Renal cortex interstitium (tissue), 15 donors: ENCODE measurements at places on chromosomes 3 and 15. TPM values are rescaled to one million over a fixed set of nuclear protein-coding genes. Genes with fewer than 3 reads are reported as not detected.

- no peak for DNase-seq
Measured at GRCh38 chr3:139267300-139268246, 76.2 kb upstream of the MRPS22 start.

DNA sequence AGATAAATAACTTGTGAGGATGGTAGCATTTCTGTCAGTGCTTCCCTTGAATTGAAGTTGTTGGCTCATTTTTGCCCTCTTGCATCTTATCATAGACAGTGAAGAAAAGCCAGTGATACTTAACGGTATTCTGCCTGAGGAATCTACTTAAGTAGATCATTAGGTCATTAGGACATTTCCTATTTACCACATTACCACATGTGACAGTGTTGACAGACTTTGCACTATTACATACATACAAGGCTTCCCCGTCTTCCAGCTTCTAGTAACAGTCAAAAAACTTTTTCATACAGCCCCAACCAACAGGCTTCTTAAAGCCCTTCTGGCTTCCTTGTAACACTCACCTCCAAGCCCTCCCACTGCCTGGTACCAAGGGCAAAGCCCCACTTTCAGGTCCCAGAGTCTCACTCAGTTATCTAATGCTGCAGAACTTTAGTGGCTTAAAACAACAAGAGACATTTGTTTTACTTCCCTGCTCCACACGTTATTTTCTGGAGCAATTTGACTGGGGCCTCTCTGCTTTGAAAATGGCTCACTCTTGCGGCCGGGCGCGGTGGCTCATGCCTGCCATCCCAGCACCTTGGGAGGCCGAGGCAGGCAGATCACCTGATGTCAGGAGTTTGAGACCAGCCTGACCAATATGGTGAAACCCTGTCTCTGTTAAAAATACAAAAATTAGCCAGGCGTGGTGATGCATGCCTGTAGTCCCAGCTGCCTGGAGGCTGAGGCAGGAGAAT, 40.0 kb downstream of the ASB7 start:
- no peak for DNase-seq

DNA sequence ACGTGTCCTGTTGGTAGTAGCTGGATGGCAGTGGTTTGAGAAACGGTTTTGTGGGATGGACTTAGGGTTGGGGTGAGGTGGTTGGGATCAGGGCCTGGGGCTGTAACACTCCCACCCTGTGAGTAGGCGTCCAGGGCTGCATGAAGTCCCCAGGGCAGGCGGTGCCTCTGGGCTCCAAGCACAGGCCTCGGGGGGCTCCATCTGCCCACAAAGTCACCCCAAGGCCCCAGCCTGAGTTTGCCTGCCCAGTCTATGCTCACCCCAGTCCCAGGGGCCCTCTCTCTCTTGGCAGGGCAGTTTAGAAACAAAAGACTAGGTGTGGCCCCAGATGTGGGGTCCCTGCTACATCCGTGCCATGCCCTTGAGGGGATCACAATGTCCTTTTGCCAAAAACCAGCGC, 86.9 kb upstream of the PRR23E start:
- DNase-seq: no peak

Gene CA12
- polyA plus RNA-seq: 95.1 TPM

DNA sequence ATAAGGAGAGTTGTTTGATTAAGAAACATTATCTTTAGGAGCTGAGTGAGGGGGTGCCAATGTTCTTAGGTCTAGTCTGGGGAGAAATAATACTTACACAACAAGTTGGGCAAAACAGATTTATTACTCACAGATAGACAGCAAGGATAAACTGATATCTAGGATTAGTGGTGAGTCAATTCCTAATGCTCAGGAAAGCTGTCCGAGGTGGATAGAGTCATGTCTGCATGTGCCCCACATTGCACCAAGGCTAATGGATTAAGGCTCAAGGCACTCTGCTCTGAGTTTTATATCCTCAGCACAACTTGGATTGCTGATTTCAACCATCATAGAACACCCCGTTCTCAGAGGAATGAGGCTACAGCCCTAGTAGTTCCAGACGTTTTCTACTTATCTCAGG, 1042.3 kb downstream of the OTOL1 start:
- DNase-seq: no peak

Gene ZMYND10
- 2.9 TPM for polyA plus RNA-seq

GRCh38 chr15:66766282-66767230, 64.5 kb downstream of the SMAD6 start:
- DNase-seq: no peak

Gene NEK10
- 2.0 TPM for polyA plus RNA-seq

Gene SMCO1
- not detected for polyA plus RNA-seq

GRCh38 chr15:71651750-71652186, 158.6 kb upstream of the NR2E3 start:
- no peak for DNase-seq

Gene GOLGA6L4
- 11.5 TPM for polyA plus RNA-seq

Gene MNS1
- polyA plus RNA-seq: 25.4 TPM

GRCh38 chr3:16063603-16064002, 110.9 kb upstream of the GALNT15 start:
- no peak for DNase-seq

Gene EOMES
- 0.05 TPM for polyA plus RNA-seq

DNA sequence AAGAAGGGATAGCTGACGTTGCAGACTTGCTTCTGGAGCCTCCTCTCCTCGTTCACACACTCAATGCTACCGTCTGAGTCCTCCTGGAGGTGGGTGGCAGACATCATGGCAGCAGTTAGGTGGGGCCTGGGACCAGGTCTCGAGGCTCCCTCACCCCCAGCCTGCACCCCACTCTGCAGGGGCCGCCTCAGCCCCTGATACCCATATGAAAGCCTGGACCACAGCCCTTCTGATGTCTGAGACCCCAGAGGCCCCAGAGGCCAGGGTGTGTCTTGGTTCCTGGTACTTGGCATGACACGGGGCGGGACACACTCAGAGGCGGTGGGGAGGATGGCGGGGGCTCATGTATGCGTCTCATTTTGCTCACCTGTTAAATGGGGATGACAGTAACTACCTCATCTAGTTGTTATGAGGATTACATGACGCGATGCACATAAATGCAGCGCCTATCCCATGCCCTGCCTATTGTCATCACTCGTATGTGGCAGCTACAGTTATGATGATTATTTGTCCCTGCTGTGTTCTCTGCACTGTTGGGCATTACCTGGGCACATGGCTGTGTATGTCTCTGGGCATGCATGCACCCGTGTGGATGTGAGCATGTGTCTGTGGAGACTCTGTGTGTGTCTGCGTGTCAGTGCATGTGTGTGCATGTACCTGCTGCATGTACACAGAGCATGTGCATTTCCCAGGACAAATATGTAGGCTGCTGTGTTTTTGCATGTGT, 39.9 kb downstream of the FEM1B start:
- no peak for DNase-seq

Gene PRR23A
- polyA plus RNA-seq: not detected

GRCh38 chr3:13851997-13852637, 27.8 kb downstream of the WNT7A start:
- DNase-seq: no peak

GRCh38 chr3:144375088-144375487, 403.5 kb downstream of the DIPK2A start:
- DNase-seq: peak; percentile 19

- no peak for DNase-seq
Measured at GRCh38 chr3:37852771-37853170, 8.9 kb upstream of the CTDSPL start.

GRCh38 chr3:151835751-151836525, 22.0 kb downstream of the AADAC start:
- DNase-seq: no peak

DNA sequence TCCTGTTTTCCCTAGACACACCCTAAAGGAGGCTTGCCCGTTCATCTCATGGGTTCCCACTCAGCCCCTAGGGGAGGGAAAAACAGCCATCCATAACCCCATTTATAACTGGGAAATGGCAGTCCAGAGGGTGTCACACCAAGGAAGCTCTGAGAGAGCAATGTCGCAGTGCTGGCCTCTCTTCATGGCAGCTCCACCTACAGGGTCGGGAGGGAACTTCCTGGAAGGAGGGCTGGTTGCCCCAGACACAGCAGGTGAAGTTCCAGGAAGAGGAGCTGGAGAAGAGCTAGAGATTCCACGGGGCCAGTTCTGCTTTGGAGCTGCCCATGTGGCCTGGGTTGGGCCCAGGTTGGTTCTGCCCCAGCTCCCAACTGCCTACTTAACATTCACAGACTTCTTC, 22.3 kb upstream of the LINGO1 start:
- no peak for DNase-seq

DNA sequence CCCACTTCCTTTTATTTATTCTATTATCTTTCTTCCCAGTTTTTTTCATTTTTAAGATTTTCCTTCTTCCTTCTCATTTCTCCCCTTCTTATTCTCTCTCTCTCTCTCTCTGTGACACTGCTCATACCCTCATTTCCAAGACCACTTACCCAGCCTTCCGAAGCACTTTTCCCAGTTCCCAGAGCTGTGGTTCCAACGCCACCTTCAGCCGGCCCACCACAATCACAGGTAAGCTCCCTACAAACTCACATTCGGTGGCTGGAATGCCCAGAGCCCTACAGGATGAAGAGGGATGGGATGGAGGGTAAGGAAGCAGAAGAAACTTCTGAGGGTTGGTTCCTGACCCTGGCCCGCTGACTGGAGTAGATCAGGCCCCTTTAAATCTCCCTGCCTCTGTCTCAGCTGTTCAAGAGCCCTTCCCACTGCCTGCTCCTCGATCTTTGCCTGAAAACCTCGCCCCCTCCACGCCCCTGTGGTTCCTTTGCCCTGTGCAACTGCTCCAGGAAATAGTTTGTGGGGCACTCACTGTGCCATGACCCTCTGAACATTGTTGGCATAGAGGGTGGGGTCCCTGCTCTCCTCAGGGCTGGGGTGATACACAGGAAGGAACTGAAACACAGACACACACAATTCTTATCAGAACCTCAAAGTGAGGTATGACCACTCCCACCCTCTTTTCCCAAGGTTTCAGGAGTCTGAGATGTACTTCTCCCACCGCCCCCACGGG, 4.8 kb downstream of the LPCAT4 start:
- no peak for DNase-seq

Gene GTF2E1
- polyA plus RNA-seq: 14.4 TPM

GRCh38 chr3:188185717-188186251, 31.8 kb downstream of the LPP start:
- DNase-seq: no peak

Gene ABHD17C
- polyA plus RNA-seq: 31.7 TPM

Gene APOD
- polyA plus RNA-seq: 8.2 TPM

GRCh38 chr3:53941184-53941583, 49.5 kb upstream of the SELENOK start:
- no peak for DNase-seq

Gene CELF6
- polyA plus RNA-seq: 3.9 TPM

- DNase-seq: no peak
Measured at GRCh38 chr3:53599771-53600170, 105.4 kb downstream of the CACNA1D start.

- no peak for DNase-seq
Measured at GRCh38 chr3:186852994-186853393, 10.5 kb downstream of the ADIPOQ start.

- DNase-seq: no peak
Measured at GRCh38 chr3:170790647-170791046, 79.3 kb downstream of the RPL22L1 start.

Gene ZNF80
- 0.11 TPM for polyA plus RNA-seq

- DNase-seq: no peak
Measured at GRCh38 chr3:170867143-170867937, 2.7 kb downstream of the RPL22L1 start.

Gene MTFMT
- polyA plus RNA-seq: 19.4 TPM

DNA sequence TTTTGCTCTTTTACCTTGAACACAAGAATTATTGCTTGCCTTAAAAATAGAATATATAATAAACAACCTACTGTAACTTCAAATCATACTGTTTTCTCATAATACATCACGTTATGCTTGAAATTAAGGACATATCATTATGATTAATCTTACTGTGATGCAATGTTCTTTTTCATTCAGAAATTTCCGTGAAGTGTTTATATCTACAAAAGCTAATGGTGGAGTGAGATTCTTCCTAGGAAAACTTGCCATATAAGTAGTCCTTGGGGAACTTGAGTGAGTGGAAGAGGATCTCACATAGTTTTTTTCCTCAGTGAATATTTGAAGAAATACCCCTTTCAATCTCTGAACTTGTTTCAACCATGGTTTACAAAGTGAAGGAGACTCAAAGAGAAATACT, 498.7 kb upstream of the CBLB start:
- DNase-seq: no peak

Gene FOXL2NB
- polyA plus RNA-seq: 0.06 TPM

Gene CELSR3
- polyA plus RNA-seq: 1.2 TPM
